ENCODE measurements at places on chromosomes 2 and 18. TPM values are rescaled to one million over a fixed set of nuclear protein-coding genes. Genes with fewer than 3 reads are reported as not detected.

The CLEC4F gene
- total RNA-seq: not detected

The ELOA2 gene
- not detected for total RNA-seq

The MYOM1 gene
- not detected for total RNA-seq

The ICOS gene
- total RNA-seq: not detected

The BOLL gene
- not detected for total RNA-seq

The DPP4 gene
- 1.2 TPM for total RNA-seq

DNA sequence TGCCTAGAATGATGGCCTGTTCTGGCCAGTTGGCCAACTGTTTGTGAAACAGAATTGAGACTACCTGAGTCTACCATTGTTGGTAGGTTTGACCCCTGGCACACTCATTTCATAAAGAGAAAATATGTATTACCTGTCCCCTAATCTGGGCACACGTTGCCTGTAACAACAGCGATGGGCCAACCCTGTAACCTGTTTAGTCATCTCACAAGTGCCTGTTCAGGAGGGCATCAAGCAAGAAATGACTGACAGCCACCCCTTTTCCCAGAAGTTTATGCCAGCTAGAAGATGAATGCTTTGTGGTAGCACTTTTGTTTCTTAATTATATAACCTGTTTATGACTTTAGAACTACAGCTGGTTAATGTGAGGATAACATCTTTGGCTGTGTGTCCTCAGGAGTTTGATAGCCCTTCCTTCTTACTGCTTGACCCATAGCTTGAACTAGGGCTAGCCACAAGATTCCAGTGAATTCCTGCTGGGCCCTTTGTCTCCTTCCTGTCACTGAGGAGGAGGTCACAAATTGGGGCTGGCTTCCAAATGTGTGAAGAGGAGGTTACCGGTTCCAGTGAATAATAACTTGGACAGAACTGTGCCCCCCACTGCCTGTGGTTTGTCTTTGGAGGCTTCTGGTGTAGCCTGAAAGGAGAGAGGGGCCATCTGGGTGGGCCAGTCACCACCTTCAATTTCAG lies 273.9 kb upstream of the EPAS1 start:
- DNase-seq: no peak

- no peak for DNase-seq
Observed at GRCh38 chr2:215493376-215493775, 57.5 kb upstream of the FN1 start.

GRCh38 chr2:39584283-39584965 lies 81.3 kb upstream of the TMEM178A start:
- peak; percentile 13 for DNase-seq

DNA sequence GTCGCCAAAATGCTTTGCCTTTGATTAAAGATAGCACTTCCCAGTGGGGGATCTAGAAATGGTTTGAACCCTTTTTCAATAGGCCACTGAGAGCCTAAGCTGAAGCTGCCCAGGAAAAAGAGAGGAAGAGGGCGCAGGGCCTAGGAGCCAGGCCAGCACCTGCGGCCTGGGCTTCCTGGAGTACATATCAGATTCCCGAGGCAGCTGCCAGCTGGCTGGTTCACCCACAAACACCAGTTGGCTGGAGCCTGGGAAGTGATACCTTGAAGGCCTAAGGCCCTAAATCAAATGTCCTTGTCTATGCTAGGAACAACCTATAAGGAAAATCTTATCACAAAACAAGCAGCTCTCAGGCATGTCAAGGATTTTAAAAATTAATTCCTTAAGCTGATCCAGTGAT lies 37.1 kb downstream of the ANKRD44 start:
- DNase-seq: no peak

- DNase-seq: no peak
Observed at GRCh38 chr18:49707599-49707998, 105.7 kb downstream of the ACAA2 start.

GRCh38 chr18:27696148-27696547 lies 480.8 kb downstream of the CDH2 start:
- no peak for DNase-seq
